Smooth muscle cell of trachea (primary cell): ENCODE measurements at places on chromosomes 3 and 15. TPM values are rescaled to one million over a fixed set of nuclear protein-coding genes. Genes with fewer than 3 reads are reported as not detected.

LIPC gene
- 1.3 and 1.6 TPM in 2 replicates for total RNA-seq

IL16 gene
- total RNA-seq: 2.0 and 6.1 TPM in 2 replicates

PRICKLE2 gene
- total RNA-seq: 40.7 and 42.8 TPM in 2 replicates

BNC1 gene
- total RNA-seq: 6.1 and 7.9 TPM in 2 replicates

ERC2 gene
- total RNA-seq: under 0.01 and 0.44 TPM in 2 replicates

SPTSSB gene
- 0.33 and 0.58 TPM in 2 replicates for total RNA-seq

HDAC11 gene
- 14.4 and 28.4 TPM in 2 replicates for total RNA-seq

HIGD2B gene
- 0.15 TPM in 1 of 2 replicates, not detected in the other for total RNA-seq

CACNA2D3 gene
- total RNA-seq: under 0.01 and 0.15 TPM in 2 replicates
